ENCODE measurements at places on chromosomes 5 and 9.

GRCh38 chr9:38619556-38620447 lies 594 bp downstream of the ANKRD18A start:
- DNase-seq, result no peak

DNA sequence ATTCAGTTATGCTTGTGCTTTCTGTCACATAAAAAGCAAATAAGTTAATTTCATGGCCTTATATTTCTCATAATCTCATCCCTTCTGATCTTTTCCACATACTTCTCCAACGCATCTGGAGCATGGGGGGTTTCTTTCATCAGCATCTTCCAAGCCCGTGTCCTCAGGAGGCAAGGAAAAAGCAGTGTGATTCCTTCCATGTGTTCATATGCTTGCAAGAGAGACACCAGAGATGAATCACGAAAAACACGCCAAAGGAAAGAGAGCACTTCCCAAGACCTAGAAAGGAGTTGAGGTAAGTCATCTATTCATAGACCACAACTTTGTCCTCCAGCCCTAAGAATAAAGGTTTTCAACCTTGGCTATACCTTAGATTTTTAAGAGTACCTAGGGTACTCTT lies 26.0 kb upstream of the SVEP1 start:
- DNase-seq, result no peak

- DNase-seq, result no peak
These were observed 576.2 kb upstream of the CLINT1 start for GRCh38 chr5:158435161-158435616.

DNA sequence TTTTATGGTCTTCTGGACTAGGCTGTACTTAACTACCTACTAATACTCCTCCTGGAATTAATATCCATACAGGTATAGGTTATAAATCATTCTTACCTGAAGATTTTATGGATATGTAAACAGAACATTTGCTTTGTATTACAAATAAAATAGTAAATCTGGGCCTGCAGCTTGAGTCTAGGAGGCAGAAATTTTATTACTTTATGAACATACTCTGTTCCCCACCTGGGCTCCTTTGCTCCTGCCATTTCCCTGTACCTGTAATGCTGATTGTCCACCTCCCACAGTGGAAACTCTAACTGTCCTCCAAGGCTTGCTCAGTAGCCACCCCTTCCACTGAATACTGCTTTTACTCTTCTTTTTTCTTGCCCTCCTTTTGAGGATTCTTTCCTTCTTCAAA lies 108.0 kb downstream of the PAM start:
- no peak for DNase-seq

DNA sequence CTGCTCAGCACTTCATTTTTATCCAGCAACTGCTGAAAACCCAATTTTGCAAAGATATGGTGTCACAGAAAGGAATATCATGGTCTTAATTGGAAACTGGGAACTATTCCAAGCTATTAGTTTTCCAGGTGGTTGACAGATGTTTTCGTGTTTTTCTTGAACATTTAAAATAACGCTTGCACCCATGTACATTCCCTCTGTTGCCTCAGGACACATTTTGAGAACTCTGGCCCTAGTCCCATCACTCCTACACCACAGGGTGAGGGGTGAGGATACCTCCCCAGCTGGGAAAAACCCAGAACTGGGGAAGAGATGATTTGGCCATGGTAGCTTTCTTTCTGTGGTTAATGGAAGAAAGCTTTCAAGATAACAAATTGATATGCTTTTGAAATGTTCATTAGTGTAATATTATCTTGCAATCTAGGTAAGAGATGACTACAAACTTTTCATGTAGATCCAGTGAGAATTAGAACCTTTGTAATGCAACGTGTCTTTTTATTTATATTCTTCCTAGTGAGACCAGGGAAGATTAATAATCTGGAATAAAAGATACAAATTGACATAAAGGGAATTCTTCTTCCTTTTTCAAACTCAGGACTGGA lies 627.0 kb downstream of the RAB3C start:
- no peak for DNase-seq

DNA sequence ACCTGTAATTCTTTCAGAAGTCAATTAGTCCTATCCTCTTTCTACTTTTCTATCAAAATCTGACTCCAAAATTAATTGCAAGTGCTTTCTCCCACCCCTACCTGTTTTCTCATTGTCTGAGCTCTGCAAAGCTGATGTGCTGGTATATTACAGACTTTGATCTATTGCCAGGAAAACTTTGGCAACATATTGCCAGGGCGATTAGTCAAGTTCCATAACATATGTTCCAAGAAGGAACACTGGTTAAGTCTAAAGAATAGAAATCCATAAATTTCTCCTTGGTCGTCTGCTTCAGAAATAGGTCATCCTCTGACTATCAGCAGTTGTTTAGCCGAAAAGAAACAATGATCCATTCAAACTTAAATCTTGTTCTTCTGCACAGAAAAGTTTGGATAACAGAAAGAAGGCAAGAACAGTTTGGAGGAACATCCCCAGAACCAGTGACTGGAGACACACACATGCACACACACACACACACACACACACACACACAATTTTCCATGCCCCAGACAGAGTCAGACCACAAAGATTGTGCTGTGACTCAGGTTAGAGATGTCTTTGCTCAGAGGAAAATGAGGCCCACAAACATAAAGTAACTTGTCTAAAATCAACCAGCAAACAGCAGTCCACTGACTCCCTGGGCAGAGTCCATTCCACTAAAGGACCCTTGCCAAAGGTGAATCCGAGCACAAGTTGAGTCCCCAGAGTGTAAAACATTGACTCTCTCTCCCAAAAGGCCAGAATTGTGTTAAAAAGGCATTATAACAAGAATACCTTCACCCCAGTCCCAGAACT lies 202.1 kb downstream of the DEPDC1B start:
- no peak for DNase-seq

- no peak for DNase-seq
These were observed 41.5 kb downstream of the NIPSNAP3B start for GRCh38 chr9:104805441-104805840.

DNA sequence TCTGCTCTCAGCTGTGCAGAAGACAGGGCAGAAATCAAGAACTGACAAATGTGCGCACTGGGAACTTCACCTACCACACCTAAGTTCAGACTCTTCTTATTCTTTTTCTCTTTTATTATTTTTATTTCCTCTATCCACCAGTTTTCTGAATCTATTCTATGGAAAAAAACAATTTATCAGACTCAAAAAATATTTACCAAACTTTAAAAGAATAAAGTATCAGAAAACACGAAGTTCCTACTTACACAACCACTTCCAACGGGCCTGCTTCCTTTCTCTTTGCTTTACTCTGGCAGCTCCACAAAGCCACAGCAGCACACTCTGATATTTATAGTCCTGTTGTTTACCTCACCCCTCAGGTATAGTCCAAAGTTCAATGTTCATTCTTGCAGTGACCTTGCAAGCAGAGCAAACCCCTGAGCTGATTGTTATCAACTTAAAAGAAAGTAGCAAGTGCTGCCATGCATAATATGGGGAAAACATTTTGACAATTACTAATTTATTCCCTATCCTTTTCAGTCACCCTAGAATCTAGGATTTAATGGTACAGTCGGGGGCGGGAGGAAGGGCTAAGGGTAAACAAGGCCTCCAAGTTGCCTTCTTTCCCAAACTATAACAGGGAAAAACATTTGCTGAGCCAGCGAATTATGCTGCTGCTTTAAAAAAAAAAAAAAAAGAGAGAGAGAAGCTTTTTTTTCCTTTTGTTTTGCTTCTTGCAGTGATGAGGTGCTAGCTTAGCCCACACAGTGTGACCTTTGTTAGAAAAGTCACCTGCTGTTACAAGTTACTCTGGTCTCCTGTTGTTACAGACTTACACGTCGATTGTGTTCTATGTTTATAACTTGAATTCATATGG lies at the start of gene SELENOP:
Gene SELENOP (minus strand): TSS at position 302 of the 856 bp plus-strand sequence. CDS start 3,539 bp downstream, outside the sequence.
- peak; percentile 74 for DNase-seq

DNA sequence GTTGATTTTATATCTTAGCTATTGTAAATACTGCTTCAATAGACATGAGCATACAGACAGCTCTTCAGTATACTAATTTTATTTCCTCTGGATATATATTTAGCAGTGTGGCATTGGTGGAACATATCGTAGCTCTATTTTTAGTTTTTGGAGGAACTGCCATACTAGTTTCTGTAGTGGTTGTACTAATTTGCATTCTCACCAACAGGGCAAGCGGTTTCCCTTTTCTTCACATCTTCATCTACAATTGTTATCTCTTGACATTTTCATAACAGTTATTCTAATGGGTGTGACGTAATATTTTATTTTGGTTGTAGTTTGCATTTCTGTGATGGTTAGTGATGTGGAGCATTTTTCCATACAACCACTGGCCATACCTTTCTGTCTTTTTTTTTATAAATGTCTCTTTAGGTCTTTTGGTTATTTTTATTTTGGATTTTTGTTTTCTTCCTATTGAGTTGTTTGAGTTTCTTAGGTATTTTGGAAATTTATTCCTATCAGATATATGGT lies 32.5 kb downstream of the TAF11L14 start:
- DNase-seq, result no peak

GRCh38 chr9:135960411-135961276 lies 529 bp downstream of the UBAC1 start:
- peak; percentile 19 for DNase-seq

All from dorsolateral prefrontal cortex (tissue), 122 donors.